ENCODE measurements at places on chromosomes 3 and 15. TPM values are rescaled to one million over a fixed set of nuclear protein-coding genes. Genes with fewer than 3 reads are reported as not detected.

The HACL1 gene
- 9.6 TPM for total RNA-seq

The CKMT1A gene
- total RNA-seq = 63.2 TPM

The ESYT3 gene
- total RNA-seq = 0.80 TPM

The MAGEL2 gene
- total RNA-seq = 0.08 TPM

- ATAC-seq = peak; percentile 28
These were observed 222.8 kb downstream of the FOXP1 start for GRCh38 chr3:71360764-71361163.

DNA sequence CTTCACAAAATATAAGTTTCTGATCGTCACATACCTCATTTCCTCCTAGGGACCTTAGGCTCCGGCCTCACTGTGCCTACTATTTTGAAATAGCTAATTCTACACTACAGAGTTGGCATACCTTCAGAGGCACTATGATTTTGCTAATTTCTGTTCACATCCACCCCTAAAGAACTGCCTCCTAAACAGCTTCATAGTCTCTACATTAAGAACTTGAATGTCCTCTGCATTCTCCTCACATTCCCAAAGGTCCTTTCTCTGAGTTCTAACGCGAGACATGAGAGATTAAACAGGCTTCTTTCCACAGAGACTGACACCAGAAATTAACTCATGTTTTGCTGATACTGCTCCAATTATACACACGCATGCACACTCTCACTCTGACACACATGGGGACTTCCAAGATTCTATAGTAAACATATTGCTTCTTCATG lies 75.5 kb downstream of the DLG1 start:
- no peak for ATAC-seq

DNA sequence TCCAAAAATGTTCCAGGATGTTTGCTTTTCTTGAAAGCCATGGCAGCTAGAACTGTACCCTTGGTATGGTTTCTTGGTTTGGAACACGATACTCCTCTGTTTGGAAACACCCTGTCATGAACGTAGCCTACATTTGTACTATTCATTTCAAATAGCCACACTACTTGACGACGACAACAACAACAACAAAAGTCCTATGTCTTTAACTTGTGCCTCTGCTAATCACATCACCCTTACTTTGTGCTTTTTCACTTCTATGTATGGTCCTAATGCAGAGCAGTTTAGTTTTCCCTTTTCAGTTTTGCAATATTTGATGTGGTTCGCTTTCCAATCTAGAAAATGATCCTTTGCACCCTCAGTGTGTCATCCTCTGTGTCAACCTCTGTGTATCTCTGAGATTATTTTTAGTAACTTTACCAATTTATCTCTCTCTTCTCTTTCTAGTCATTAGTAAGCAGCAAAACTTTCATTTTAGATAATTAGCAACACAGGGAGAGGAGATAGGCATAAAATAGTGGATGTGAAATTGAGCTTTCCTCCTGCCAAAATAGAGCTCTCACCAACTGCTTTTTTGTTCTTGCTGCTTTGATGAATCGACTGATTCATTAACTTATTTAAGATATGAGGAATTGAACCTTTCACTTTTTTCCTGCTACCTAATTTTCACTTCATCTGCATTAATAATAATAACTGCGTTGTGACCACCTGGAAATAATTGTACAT lies 44.1 kb upstream of the TP63 start:
- ATAC-seq = no peak

DNA sequence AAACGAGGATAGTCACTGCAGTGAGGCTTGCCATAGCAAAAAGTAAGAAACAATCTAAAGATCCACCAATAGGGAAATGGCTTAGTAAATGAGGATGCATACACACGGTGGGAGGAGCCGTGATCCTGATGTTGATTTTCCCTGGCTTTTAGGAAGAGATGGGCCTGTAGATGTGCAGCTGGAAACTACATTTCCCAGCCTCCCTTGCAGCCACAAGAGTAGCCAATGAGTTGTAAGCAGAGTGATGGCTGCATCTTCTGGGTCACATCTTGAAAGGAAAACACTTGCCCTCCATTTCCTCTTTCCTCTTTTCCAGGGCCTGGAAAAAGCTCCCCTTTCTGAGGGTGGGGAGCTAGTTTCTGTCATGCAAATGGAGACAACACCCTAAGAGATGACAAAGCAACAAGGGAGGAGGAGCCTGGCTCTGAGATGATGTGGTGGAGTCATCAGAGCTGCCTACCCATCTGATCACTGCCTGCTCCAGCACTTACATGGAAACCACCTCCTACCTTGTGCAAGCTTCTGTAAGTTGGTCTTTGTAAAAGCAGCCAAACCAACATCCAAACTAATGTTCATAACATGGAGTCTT lies 139.1 kb downstream of the TLE3 start:
- ATAC-seq = no peak

- ATAC-seq = no peak
These were observed 7.8 kb downstream of the KNG1 start for GRCh38 chr3:186724911-186725310.

GRCh38 chr15:68416158-68416535 lies 15.8 kb downstream of the ITGA11 start:
- no peak for ATAC-seq

GRCh38 chr3:68256635-68257223 lies 602.3 kb upstream of the SUCLG2 start:
- ATAC-seq = no peak

DNA sequence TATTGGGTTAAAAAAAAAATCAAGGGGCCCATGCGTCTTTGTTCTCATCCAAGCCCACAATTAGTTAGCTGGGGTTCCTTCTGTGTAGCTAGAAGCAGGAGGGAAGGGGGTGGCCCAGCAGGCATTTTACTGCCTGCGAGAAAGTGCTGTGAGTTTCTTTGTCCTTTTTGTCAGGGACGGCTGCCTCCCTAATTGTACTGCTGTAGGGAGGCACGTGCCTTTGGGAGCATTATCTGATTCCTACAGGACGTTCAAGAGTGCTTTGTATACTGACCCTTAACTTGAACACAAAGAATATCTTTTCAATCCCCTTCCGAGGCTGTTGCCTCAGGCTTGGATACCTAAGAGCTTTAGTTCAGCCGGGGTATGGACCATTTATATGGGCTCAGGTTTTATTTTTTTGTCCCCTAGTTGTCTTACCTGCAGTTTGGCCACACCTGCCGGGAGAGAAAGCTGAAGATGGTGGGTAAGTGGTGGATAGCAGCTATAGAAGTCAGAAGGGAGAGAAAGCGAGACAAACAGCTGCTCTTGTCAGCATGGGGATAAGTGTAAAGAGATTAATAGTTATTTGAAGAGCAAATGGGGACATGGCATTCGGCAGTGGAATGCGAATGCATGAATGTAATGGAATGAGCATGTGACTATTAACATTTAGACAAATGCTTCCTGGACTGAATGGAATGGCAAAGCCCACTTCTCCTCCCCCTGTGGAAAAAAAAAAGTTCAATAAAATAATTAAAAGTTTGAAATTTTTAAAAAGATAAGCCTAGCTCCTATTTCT lies 175.2 kb downstream of the TP63 start:
- ATAC-seq = peak; percentile 32

GRCh38 chr3:8420612-8421011 lies 81.0 kb upstream of the LMCD1 start:
- no peak for ATAC-seq

- ATAC-seq = peak; percentile 81
These were observed 2.0 kb downstream of the GP5 start for GRCh38 chr3:194396859-194397756.

All from esophagus mucosa (tissue), 1 donor.